Brain pericyte (primary cell): ENCODE measurements at places on chromosomes 2 and 18.

GRCh38 chr18:8402237-8402636 is 207.0 kb upstream of the RAB12 start:
- no peak for DNase-seq

GRCh38 chr18:44556296-44556695 is 124.4 kb upstream of the SETBP1 start:
- no peak for DNase-seq

DNA sequence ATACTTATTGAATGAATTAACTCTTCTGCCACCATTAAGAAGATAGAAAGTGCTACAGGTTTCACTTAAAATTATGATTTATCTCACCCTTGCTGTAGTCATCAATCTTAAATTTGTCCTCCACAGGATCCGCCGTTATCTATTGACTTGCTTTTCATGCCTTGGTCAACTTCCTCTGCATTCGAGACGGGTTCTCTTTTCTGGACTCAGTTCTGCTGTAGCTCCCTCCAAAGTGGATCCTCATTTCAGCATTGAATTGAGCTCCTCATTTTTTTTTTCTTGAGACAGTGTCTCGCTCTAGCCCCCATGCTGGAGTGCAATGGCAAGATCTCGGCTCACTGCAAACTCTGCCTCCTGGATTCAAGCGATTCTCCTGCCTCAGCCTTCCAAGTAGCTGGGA is 27.6 kb downstream of the INPP5D start:
- no peak for DNase-seq

- no peak for DNase-seq
Observed at GRCh38 chr18:156514-157230, 1.7 kb upstream of the USP14 start.

DNA sequence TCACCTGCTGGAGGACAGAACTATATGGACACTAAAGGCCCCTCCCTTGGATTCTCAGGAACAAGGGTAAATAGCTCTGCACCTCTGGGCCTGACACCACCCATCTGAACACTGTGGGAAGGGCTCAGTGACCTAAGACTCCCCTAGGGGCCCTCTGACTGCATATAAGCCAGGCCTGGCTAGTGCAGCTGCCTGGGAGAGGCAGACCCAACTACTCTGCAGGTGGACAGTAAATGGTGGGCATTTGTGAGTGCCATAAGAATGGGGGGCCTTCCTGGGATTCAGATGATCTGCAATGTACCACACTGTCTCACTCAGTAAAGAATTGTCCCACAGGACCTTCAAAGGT is 11.2 kb upstream of the WIPF1 start:
- no peak for DNase-seq

GRCh38 chr2:200456567-200456966 is 53.3 kb downstream of the KCTD18 start:
- no peak for DNase-seq

DNA sequence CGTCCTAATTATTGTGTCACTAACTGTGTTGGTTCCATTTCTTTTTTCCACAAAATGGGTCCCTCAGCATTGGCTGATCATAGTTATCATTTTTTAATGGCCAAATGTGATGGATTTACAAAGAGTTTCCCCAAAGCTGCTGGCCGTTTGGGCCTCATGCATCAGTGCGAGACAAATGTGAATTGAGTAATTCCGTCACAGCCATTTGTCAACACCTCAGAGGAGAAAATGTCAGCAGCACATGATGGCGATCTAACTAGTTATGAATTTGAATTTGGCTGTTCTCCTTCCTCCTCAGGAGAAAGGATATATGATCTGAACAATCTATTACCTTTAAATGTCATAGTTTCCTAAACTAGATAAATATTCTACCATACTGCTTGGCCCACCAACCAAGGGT is 54.9 kb upstream of the SP3 start:
- no peak for DNase-seq

- DNase-seq: no peak
Observed at GRCh38 chr2:18432999-18433398, 127.5 kb downstream of the RDH14 start.

- DNase-seq: no peak
Observed at GRCh38 chr2:28172114-28172898, 220.4 kb upstream of the FOSL2 start.

DNA sequence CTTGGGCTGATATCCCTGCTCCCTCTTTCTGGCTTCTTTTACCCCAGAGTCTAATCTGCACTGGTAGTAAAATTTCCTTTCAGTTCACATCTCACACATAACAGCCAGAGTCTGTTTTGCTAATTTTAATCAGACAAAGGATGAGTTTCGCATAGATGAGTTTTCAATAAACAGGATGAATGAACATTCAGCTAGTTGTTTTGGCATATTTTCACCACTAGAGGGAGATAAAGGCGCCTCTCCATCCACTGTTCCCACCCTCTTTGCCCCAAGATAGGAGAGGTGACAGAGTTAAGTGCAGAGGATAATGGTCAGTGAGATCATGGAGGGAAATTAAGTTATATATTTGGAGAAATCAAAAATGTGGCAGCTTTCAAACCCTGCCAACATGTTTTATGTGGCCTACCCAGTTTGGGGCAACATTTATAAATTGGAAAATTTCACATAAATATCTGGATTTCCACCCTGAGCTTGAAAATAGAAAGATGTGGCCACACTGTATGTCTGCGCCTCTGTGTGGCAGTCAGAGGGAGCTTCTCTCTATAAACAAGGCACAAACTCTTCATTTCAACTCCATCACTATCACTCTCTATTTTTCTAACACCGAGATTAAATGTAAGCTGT is 48.5 kb upstream of the DTNA start:
- no peak for DNase-seq

DNA sequence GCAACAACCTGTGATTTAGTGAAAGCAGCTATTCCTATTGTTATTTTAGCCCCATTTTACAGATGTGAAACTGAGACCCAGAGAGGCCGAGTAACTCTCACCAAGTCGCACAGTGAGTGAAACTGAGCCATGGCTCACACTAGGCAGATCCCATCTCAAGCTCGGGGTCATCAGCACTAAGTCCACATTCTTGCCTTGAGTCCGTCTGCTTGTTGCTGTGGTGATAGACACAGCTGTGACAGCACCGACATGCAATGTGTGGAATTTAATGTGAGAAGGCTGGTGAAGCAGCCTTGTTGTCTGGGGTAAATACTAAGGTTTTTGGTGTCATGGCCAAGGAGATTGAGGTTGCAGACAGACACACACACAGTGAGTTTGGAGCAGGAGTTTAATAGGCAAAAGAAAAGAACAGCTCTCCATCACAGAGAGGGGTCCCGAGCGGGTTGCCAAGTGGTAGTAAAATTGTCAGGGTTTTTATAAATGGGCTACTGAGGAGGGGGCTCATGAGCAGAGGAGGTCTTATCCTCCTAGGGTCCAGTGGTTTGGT is 40.2 kb upstream of the GMCL1 start:
- no peak for DNase-seq

GRCh38 chr2:98882368-98882767 is 53.7 kb downstream of the CRACDL start:
- DNase-seq: no peak

DNA sequence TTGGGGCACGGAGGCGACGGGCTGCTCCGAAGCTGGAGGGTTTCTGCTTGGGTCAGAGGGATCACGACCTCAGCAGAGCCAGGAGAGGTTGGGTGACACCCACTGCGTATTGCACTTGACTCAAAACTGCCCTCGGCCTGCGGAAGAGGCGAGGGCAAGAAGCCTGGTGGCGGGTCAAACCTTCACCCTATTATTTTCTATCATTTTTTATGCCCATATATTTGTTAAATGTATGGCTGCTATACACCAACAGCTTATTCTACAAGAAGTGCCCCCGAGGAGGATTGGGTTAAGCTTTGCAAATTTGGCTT is 12.6 kb upstream of the SATB2 start:
- DNase-seq: no peak

DNA sequence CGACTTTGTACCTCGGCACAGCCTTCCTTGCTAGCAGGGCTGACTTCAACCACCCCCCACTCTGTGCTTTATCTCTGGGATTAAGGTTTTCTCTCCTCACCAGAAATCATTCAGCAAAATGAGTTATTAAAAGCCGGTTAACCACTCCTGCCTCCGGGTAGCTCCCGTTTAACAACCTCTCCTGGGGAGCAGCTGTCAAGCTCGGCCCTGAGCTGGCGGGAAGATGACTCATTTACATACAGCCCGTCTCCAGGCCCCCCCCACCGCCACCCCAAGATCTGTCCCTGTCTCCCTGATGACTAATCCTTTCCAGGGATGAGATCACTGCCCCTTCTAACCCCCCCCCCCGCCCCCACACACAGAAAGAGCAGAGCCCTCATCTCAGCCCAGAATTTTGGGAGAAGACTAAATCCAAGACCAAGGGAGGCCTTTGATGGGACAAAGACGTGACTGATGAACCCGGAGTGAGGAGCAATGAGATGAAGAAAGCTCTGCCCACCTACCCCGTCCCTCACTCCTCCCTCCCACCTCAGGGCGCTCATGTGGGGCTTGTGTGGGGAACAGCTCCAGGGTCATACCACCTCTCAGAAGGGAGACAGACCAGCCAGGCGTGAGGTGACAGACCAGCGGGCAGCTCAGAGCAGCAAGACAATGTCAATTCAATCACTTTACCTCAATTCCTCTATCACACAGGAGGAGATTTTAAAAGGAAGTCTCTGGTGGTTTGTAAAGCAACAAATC is 131.4 kb downstream of the MSH2 start:
- DNase-seq: no peak

GRCh38 chr2:159265171-159265576 is 21.3 kb downstream of the WDSUB1 start:
- DNase-seq: no peak

- DNase-seq: no peak
Observed at GRCh38 chr2:121333834-121334558, 49.0 kb upstream of the TFCP2L1 start.

GRCh38 chr2:142058149-142058548 is 72.7 kb downstream of the LRP1B start:
- DNase-seq: no peak

- no peak for DNase-seq
Observed at GRCh38 chr2:28074137-28074536, 183.6 kb downstream of the BABAM2 start.

- no peak for DNase-seq
Observed at GRCh38 chr2:159213296-159213695, 73.2 kb downstream of the WDSUB1 start.

DNA sequence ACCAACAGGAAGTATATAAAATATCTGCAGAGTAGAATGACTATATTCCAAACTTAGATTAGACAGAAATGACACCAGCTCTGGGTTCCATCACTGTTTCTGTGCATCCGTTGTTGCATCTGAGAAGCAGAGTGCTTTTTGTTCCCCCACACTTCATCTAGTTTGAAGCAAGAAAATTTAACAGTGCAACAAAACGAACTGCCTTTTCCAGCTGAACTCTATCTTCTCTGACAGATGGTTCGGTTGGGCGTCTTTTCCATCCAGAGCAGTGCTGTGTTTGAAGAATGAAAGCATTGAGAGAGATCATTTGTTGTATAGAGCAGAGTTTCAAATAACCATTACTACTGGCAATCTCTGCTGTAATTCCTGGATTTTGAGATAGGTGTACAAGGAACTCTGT is 757.5 kb downstream of the DPP10 start:
- no peak for DNase-seq

DNA sequence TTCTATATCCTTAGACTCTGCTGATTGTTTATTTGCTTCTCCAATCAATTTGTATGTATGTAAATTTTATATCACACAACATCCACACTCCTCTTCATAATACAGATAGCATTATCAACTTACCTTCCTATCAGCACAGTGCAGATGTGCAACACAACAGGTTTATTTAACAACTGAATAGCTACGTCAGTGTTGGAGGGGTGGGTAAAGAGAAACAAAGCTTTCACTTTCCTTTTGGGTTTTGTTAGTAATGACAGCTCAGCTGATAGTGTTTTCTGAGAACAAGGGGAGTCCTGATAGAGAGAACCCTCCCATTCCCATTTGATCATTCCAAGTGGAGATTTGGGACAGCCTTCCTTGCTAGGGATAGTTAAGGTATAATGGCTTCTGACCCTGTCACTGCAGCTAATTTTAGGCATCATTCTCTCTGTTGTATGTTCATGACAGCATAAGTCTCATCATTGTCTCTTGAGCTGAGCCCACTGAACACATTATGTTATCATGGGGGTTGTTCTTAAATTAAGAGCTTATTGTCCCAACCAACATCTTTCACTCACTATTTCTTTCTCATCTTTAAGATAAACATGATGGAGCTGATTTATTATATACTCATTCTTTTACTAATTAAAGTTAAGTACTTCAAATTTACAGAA is 227.7 kb downstream of the GPD2 start:
- DNase-seq: no peak

DNA sequence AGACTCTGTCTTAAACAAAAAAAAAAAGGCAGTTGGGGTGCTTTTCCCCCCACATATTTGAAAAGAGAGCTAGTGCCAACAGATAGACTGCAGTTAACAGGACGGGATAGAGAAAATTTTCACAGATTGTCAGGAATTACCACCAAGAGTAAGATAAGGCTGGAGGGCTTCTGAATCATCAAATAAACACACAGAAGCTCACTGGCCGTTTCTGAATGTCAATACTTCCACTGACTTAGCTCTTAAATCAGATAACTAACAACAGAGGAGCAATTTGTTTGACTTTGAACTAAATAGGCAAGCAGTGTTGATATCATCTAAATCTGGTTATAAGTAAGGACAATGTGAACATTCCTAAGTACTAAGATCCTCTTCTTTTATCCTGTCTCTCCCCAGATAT is 34.7 kb downstream of the PIEZO2 start:
- DNase-seq: no peak

DNA sequence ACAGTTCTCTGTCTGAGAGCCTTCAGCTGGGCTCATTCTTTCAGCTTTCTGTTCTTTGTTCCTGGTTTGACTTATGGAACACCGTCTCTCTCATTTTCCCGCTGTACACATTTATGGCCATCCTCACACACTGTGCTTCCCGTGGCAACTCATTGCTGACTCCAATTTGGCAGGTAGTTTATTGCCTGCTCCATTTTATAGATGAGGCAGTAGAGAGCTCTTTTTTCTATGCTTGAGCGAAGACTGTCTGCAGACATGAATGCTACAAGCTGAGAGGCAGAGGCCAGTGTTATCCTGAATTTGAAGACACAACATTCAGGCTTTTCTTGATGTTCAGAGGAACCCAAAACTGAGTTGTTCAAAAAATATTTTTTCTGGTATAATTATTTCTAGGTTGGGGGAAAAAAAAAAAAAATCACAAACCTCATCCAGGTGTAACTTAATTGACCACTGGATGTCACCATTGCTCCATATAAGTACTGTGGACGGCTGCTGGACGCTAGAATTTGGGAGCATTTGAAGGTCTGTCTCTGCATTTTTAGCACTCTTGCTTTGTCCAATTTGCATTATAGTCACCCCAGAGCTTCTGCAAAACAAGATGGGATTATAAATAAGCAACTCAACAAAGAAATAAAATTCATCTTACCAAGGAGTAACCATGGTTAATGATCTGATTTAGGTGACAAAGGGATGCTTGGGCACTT is 83.5 kb downstream of the HRH4 start:
- DNase-seq: no peak

GRCh38 chr18:36294031-36294430 is 3.5 kb upstream of the FHOD3 start:
- no peak for DNase-seq

GRCh38 chr2:230885463-230886130 is 20.9 kb downstream of the ITM2C start:
- no peak for DNase-seq

GRCh38 chr2:113098041-113098440 is 29.4 kb upstream of the IL1RN start:
- DNase-seq: no peak
